ENCODE measurements at places on chromosomes 6 and 20.

GRCh38 chr6:165660857-165661663, 2.0 kb downstream of the PDE10A start:
- DNase-seq = peak; percentile 49

DNA sequence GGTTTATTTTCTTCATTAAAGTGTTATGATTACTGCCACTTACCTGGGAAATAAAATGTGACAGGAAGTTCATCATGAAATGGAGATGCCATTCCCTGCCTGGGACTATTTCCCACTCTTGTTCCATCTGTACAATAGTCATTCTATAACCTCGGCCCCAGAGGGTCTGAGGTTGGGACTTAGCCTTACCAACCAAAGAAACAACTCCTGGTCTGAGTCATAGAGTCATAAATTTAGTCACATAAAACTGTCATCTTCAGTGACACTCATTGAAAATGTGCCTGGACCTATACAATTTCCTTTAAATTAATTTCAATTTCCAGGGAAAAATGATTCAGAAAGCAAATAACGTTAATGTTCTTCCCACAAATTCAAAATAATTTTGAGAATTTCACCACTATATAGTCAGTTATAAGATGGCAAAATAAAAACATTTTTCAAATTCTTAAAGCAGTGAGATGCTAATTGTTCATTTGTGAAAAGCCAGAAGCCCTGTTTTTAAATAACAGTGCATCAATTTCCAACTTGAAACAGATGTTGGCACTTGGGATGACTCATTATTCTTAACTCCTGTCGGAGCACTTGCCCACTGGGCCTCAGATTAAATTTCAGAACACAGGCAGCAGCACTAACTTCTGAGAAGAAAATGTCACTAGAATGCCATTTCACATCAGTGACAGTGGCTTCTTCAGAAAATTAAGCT, 201.2 kb upstream of the SMLR1 start:
- DNase-seq = no peak

- no peak for DNase-seq
Observed at GRCh38 chr6:135397172-135397952, 100.2 kb downstream of the AHI1 start.

- DNase-seq = no peak
Observed at GRCh38 chr6:111184827-111185532, 97.7 kb downstream of the SLC16A10 start.

DNA sequence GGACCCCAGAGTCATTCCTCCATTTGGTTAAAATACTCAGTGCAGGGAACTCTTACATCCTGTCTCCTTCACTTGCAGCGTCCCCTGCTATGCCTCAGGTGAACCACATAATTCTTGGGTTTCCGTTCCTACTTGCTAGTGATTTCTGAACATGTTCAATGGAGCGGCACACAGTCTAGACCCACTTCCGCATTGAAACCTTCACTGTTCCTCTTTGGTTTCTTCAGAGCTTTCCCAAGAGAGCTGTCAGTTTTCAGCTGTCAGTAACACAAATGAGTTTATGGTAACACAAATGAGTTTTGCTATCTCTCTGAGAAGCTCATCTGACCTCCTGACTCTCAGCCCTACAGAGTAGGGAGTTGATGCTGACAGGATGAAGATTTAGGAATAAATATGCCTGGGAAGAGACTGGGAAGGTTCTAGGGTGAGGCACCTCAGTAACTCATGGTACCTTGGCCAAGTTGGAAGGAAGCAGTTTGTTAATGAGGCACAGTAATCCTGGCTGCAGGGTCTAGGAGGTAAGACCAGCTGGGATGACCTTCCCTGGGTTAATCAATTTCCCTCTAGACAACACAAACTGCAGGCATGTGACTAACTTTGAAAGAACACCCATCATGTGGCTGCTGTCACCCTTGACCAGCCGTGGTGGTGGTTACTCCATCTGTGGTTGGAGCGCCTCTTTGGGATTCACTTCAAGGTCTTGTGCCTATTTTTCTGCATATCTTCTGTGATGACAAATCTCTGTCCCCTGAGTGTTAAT, 5.4 kb downstream of the SYS1 start:
- no peak for DNase-seq

DNA sequence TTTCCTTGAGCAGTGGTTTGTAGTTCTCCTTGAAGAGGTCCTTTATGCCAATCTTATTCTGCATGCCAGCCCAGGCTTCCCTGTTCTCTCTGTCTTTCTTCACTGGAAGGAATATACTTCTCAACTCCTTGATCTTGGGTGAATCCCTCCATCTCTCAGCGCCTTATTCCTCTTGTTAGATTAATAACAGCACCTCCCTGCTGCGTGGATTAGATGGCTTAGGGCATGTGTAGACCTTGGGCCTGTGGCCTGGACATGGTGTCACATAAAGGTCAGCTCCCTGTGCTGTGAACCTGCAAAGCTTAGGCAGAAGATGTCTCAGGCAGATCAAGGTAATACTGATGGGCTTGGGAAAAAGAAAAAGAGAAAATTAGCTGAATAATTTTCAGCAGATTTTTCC, 18.3 kb downstream of the ZNF831 start:
- no peak for DNase-seq

GRCh38 chr6:101803136-101803535, 409.6 kb downstream of the GRIK2 start:
- no peak for DNase-seq

GRCh38 chr6:32196682-32197616, 4.5 kb upstream of the GPSM3 start:
- DNase-seq = no peak

DNA sequence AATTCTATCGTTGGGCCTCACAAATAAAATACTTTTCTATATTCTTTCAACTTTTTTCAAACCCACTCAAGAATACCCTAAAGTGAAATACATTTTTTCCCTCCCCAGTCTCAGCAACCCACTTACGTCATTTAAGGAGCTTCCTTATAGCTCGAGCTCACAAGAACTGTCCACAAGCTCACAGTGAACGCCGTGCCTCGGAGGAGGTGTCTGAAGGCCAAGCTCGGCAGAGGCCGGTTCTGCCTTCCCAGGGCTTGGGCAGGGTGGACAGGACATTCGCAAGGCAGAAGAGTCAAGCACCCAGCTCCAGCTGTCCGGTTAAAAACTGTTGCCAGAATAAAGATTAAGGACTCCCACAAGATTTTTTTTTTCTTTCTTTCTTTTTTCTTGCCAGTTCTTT, 802.3 kb downstream of the QKI start:
- DNase-seq = no peak

DNA sequence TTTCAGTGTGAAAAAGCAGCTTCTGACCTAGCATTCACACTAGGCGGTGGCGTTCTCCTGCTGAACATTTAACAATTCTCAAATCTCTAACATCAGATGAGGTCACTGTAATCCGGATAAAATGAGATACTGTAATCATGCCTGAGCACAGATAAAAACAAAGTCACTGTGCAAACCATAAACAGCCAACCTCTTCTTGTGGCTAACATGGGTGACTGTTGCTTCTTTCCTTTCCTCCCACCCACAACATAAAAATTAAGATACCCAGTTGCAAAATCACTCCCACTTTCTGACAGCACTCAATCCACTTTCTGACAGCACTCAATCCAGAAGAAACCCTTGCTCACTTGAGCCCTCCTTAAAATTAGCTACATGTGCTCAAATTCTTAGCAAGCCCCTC, 11.5 kb upstream of the ALDH8A1 start:
- DNase-seq = no peak

DNA sequence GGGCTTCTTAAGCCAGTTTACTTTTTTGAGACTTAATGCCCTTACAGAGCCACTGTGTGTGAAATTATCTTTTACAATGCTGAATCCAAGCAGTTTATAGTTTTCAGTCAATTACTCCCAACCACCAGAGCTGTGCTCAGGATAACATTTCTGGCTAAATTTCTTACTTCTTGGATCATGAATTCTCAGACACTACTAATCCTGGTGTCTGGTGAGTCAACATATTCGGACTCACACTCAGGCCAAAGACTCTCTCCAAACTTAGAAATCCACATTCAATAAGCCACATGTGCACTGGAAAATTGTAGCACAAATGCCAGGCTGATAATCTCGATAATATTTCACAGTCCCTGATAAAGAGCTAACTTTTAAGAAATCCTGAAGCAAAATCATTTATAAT, 49.0 kb downstream of the PTPRT start:
- no peak for DNase-seq

DNA sequence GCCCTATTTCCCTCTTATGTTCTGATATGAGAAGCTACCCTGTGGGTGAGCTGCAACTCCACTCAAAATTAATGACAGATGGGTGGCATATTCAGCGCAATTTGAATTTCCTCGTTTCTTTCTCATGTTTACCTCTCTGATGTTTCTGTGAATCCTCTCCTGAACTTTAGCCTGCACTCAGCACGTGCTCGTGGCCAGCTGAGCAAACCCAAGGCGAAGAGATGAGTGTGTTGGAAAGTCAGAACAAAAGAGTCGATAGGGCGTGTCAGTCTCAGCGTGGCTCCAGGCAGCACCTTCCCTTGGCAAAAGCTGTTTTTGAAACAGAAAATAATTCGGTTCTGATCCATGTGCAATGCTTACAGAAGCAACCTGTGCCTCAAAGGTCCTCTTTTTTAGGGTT, 226.1 kb upstream of the GMDS start:
- DNase-seq = no peak

DNA sequence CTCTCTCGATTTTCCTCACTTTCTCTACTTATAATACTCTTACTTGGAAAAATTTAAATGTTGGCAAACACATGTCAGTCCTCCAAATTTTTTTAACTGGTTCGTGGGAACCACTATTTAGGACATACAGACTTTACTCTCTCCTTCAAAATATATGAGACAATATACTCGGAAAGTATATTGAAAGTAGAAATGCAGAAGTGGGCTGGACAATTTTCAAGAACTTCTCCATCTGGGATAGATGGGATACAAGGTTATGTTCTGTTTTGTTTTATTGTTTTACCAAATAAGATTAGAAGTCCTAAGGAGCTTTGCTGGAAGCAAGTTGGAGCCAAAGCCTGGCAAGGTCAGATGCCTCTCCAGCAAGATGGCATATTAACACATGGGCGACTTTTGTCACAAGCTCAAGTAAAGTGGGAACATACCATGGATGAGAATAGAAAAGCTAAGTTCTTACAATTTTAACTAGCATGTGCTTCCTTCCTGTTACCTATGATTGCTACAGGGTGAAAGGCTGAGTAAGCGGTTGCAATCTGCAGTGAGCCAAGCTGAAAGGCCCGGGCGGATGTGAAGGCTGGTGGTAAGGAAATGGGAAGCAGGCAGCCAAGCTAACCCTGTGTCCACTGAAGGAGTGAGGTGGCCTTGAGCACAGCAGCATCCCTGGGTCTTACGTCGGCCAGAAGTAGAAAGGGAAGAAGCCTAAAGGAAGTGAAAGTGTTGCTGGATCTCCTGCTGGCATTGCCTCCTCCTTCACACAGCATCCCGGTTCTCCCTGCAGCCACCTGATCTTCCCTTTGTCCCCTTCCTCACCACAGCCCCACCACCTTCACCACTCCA, 7.1 kb downstream of the MAP3K5 start:
- no peak for DNase-seq

DNA sequence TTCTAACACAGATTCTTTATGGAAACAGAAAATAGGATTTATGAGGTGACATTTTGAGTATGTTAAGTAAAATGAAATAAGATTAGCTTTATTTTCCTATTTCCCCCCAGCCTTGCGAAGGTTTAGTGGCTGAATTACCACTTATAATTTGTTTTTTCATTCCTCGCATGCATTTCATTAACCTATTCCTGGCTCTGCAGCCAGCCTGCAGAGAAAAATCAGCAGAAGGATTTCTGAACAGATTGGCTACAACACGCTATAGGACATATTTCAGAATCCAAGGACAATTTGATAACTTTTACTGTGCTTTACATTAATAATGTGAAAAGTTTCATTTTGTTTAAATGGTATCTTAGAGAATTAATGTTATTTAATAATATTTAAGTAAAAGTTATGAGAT, 162.4 kb upstream of the MMS22L start:
- DNase-seq = no peak

GRCh38 chr6:121485359-121485811, 49.9 kb downstream of the GJA1 start:
- DNase-seq = no peak

DNA sequence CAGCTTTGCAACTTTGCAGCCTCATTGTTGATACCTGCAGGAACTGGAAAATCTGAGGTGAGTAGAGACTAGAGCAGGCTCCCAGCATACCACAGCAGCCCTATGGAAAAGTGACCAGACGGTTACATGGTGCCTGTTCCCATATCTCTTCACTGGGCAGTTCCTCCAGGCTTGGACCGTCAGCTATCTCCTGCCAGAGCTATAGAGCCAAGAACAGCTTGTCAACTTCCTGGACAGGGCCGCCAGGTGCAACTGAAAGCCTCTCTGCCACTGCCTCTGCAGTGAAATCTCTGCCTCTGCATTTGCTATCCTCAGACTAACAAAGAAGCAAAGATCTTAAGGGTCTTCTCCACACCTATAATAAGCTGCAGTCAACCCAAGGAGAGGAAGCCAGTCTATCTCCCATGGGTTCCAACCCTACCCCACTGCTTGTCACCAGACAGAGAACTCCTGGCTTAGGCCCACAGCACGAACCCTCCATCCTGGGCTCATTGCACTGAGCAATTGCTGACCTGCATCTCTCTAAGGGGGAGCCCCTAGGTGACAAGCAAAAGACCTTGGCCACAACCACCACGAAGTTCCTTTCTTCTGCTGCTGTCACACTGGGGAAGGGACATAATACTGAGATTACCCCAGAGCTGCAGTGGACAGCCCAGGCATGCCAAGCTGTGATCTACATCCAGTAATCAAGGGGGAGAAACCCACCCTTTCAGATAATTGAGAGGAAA, 60.1 kb upstream of the KHDRBS2 start:
- no peak for DNase-seq

DNA sequence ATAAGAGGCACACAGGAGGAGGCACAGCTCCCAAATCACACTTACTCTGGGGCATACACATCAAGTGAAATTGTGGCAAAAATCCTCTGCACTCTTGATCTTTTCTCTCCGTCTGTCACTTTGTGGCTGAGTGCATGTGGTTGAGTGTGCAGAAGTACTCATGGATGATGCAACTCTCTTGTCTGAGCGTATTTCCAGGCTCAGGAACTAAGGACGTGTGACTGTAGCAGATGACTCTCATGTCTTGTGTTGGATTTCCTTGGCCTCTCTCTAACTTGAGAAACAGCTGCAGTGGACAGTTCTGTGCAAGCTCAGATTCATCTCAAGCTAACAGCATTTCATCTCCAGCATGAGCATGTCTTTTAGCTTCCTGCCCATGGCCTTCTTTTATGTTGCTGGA, 245.4 kb upstream of the FLRT3 start:
- no peak for DNase-seq

DNA sequence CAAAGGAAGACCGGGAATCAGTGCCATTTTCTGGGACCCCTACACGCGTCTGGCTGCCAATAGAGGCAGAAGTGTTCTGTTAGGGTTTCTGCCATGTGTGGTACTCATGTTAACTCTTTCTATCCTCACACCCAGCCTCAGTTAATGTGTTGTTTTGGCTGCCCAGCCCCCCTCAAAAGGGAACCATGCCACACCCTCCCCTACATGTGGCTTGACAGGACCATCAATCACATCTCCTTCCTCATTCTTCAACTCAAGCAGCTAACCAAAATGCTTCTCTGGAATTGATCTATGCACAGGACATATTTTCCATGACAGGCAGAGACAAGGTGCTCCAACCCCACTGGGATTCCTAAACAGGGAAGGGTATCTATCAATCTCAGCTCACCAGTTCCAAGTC, 22.0 kb downstream of the AHCY start:
- no peak for DNase-seq

GRCh38 chr20:3134151-3134550, 25.5 kb downstream of the FASTKD5 start:
- DNase-seq = no peak

- no peak for DNase-seq
Observed at GRCh38 chr6:140079328-140079727, 704.9 kb upstream of the CITED2 start.

Measured in nephron progenitor cell (in vitro differentiated cells).